ENCODE measurements at places on chromosomes 7 and 10.

- DNase-seq: no peak
Measured at GRCh38 chr7:36746347-36746746, 22.1 kb upstream of the AOAH start.

GRCh38 chr10:30500963-30501504 lies 67.0 kb downstream of the MAP3K8 start:
- no peak for DNase-seq

DNA sequence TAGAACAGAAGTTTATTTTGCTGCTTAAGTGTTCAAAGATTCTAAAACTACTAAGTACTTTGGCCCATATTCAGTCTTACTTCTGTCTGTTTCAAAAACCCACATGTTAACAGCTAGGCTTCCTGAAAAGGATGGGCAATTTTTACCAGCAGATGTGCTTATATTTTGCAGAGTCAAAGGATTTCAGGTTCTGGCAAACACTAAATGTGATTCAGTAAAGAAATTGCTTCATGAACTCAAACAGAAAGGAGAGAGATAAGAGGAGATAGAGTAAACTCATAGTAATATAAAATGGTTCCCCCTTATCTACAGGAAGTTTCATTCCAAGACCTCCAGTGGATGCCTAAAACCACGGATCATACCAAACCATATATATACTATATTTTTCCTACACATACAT lies 248.5 kb downstream of the AGMO start:
- DNase-seq: no peak

DNA sequence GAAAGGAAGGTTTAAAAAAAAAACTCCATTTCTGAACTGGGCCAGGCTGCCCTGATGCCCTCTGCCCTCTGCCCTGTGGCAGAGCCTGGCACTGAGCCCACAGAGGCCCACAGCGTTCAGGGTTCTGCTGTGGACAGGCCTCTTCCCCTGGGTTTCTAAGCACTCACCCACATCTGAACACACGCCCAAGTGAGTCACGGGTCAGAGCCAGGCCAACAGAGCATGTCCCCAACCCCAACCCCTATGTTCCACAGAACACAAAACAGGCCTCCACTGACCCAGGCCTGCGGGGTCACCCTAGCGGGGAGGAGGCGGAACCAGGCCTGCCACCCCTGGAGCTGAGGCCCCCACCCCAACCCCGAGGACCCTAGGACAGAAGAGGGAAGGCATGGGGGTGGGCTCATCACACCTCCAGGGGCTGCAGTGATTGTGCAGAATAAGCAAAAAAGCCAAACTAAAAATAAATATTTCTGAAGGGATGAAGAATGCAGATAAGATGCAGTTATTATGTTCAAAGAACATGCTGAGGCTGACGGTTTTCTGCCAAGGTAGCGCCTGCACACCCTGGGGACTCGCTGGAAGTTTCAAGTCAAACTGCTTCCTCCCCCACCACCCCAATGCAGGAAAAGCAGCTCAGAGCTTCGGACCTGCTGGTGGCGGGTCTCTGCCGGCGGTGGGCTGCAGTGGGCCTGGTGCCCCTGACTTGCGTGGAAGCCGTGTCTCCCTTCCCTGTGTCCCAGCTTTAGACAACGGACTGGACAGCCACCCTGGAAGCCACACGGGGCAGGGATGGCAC lies 5.4 kb downstream of the WDR86 start:
- DNase-seq: no peak

DNA sequence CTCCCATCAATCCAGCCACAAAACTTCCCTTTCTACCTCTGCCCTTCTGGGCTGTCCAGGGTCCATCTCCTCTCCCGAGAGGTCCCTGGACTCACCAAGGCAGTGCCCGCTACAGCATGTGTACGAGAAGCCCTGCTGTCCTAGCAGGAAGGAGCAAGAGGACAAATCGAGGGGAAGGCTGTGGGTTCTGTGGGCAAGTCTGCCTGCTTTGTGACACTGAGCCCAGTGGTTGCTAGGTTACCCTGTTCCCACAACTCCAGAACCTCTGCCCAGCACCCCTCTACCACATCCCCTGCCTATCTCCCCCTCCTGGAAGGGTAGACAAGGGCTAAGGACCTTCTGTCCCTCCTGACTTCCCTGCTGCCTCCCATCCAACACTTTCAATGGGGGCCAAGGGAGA lies at the start of gene TBATA:
TBATA (minus strand) TSS at position 188 of the 400 bp plus-strand sequence. CDS start 1,998 bp downstream, outside the sequence.
- DNase-seq: no peak

DNA sequence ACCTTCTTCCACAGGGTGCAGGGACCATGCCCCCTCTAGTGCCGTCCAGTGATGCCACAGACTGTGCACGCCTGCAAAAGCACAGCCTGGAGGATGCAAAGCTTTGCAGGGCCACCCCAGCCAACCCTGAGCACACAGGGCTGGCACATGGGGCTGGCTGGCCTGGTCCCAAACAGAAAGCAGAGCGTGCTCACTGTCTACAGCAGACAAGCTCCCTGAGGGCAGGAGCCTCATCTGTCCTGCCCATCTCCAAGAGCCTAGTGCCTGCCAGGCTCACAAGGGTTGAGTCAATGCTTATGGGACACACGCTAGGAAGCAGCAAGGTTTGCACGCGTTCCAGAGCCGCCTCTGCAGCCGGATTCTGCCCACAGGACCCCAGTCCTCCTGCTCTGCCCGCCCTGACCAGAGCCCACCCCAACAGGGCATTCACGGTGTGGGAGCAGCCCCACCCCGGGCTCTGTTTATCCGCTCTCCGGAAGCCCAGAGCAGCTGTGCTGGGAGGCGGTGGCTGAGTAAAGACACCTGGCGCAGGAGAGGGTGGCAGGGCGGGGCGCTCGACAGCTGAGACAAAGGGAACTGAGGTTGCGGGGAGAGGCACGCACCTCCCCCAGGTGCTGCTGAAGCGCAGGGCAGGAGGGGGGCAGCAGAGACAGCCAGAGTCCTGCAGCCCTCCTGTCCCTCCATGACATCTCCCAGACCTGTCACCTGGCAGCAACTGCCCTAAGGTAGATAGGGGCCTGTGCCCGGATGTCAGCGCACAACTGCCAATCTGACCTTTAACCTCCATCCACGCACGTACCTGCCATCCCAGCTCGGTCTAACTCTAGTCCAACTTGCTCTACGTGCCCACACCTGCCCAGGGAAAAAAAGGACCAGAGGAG lies 4.3 kb downstream of the KCNH2 start:
- DNase-seq: no peak

DNA sequence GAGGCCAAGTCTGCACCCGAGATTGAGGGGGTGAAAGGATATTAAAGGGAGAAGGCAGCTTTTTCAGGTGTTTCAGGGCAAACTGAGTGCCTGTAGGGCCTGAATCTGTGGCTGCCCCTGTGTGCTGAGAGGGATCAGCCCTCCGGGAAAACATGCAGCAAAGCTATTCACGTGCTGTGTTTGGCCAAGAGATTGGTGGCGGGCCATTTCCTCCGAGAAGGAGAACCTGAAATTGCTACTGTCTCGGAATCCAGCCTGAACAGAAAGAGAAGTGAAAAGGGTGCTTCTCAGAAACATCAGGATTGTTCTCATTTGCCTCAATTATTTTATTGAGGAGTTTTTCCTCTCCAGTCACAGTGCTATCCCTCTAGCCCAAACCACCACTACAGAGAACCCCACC lies 16.0 kb downstream of the GIMAP5 start:
- DNase-seq: no peak

- no peak for DNase-seq
Measured at GRCh38 chr7:19107081-19107355, 10.4 kb downstream of the TWIST1 start.

GRCh38 chr7:91264924-91265681 lies 870 bp downstream of the FZD1 start:
- no peak for DNase-seq

DNA sequence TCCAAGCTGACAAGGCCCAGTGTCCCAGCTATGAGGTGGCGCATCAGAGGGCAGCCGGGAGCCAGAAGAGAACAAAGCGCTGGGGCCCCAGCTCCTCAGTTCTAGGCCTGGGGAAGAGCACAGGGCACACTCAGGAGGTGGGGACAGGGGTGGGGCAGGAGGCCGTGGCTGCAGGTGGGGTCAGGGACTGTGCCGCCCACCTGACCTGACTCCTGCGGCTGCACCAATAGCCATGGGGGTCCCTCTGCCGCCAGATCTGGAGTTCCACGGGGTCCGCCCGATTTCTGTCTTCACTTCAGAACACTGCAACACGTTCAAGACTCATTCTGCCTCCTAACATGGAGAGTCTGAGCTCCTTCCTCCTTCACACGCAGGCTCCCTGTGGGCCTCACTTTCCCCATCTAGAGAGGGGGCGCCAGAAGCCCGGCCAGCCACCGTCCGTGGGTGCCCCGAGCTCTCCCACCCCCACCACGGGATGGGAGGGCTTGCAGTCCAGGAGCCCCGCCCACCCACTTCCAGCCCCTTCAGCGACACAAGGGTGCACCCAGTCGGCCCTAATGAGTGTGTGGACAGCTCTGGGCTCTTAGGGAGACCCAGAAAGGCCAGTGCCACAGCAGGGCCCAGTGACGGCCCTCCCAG lies 278.3 kb downstream of the MAD1L1 start:
- no peak for DNase-seq

GRCh38 chr10:59290448-59290847 lies 71.9 kb downstream of the FAM13C start:
- DNase-seq: no peak

GRCh38 chr10:33804584-33804983 lies 470.1 kb upstream of the NRP1 start:
- DNase-seq: no peak

Measured in stimulated activated CD4-positive, alpha-beta T cell treated with anti-CD3 and anti-CD28 coated beads, Interleukin-2, amount 100 ng/mL, for 48 hours (primary cell).